ENCODE measurements at places on chromosomes 1 and 21. TPM values are rescaled to one million over a fixed set of nuclear protein-coding genes. Genes with fewer than 3 reads are reported as not detected.

The NMNAT2 gene
- total RNA-seq = 46.0 TPM

The FCMR gene
- total RNA-seq = not detected

The RPTN gene
- not detected for total RNA-seq

The F11R gene
- 8.9 TPM for total RNA-seq

The PGBD5 gene
- total RNA-seq = 21.4 TPM

The CA14 gene
- 7.3 TPM for total RNA-seq

The NAV1 gene
- 73.3 TPM for total RNA-seq

The C1orf87 gene
- total RNA-seq = not detected

The IFT25 gene
- total RNA-seq = 42.2 TPM

The NEXN gene
- total RNA-seq = 3.2 TPM

The SLC30A2 gene
- not detected for total RNA-seq

The CFAP45 gene
- total RNA-seq = 1.1 TPM

The ELK4 gene
- 17.3 TPM for total RNA-seq

The PPFIA4 gene
- total RNA-seq = 47.6 TPM

The BGLAP gene
- 0.73 TPM for total RNA-seq

The PRKAB2 gene
- 33.6 TPM for total RNA-seq

The MEX3A gene
- 49.8 TPM for total RNA-seq

The JAM2 gene
- 28.4 TPM for total RNA-seq

The ZFP69 gene
- total RNA-seq = 10.5 TPM

The TNFAIP8L2 gene
- total RNA-seq = 1.6 TPM

The DCST1 gene
- total RNA-seq = not detected

The VCAM1 gene
- total RNA-seq = 22.4 TPM

The NUP210L gene
- not detected for total RNA-seq

The F13B gene
- not detected for total RNA-seq

The CLCA4 gene
- not detected for total RNA-seq

The SYCP1 gene
- not detected for total RNA-seq

The LRRN2 gene
- 10.8 TPM for total RNA-seq

The POU2F1 gene
- total RNA-seq = 57.2 TPM

The PTP4A2 gene
- 155 TPM for total RNA-seq

The IFI44L gene
- total RNA-seq = 25.7 TPM

The FCN3 gene
- total RNA-seq = not detected

The SPRR4 gene
- total RNA-seq = not detected

The PPIAL4G gene
- total RNA-seq = 1.3 TPM

The TBX15 gene
- 2.8 TPM for total RNA-seq

The SMAP2 gene
- total RNA-seq = 24.8 TPM

The THEM5 gene
- not detected for total RNA-seq

The LAD1 gene
- not detected for total RNA-seq

The BARHL2 gene
- 1.5 TPM for total RNA-seq

The TMEM59 gene
- 72.4 TPM for total RNA-seq

The LYPD8 gene
- not detected for total RNA-seq

The RWDD3 gene
- 20.1 TPM for total RNA-seq

The DIP2A gene
- 67.7 TPM for total RNA-seq

The OR2T11 gene
- total RNA-seq = not detected

The OLIG2 gene
- total RNA-seq = 14.4 TPM

The RXRG gene
- total RNA-seq = 0.36 TPM

The LCE2C gene
- not detected for total RNA-seq

The RGS5 gene
- total RNA-seq = 10.9 TPM

The SMPDL3B gene
- total RNA-seq = 0.73 TPM

The FCGR2B gene
- 0.18 TPM for total RNA-seq

The PLA2G4A gene
- total RNA-seq = 3.3 TPM

The AQP10 gene
- not detected for total RNA-seq

The ABCA4 gene
- total RNA-seq = 2.2 TPM

The RASAL2 gene
- total RNA-seq = 53.1 TPM

The FCRL3 gene
- not detected for total RNA-seq

The FALEC gene
- 2.2 TPM for total RNA-seq

The HES4 gene
- 14.9 TPM for total RNA-seq

All from cerebellum (tissue), 4 donors.